NCI-H1105 (cell line): ENCODE measurements at places on chromosomes 16 and 17.
A peak's percentile ranks its signal among the peaks of the same experiment; 100 is the strongest.

- no peak for DNase-seq
These were observed 316.9 kb downstream of the SEC14L1 start for GRCh38 chr17:77457572-77458201.

DNA sequence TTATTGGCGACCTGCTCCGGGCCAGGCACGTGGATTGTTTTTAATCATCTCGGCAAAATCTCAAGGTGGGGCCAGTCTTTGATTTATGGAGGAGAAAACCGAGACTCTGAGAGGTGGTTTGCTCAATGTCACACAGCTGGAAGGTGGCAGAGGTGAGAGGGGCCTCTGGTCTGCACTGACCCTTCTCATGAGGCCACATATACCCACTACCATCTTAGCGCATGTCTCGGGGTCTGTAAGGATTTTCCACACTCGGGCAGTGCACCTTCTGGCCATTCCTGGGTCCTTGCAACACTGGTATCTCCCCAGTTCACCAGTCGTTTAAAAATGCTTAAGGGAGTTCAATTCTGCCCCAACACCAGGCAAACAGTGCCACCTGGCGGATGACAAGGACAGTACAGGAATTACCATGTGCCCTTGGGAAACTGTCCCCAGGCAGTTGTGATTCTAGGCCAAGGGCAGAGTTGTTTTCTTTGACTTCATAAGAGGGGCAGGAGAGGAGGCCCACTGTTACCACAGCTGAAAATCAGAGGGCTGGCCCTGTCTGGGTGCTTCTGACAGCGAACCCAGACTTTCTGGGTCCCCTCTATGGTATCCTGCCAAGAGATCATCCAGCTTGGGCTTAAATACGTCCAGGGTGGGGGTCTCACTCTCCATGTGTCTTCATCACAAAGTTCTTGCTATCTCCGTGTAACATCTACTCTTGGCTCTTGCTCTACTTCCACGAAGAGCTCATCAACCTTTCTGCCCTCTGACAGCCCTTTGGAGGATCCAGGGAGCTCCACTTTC is 39.4 kb upstream of the RAI1 start:
- peak; percentile 72 for DNase-seq

DNA sequence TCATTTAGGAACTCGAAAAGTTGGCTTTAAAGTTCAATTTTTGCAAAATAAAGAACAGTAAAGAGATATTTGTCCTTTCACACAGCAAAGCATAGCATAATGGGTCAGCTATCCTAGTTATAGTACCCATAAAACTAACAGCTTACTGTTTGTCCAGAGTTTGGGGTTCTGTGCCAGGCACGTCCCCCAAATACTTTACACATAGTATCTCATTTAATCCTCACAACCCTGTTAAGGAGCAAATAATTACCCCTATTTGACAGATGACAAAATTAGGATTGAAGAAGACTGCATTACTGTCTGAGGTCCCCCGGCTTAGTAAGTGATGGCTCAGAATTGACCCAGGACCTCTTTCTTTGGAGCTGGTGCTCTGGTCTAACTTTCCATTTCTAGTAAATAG is 52.6 kb downstream of the MYO1D start:
- no peak for DNase-seq

GRCh38 chr17:47368262-47368661 is 44.5 kb downstream of the EFCAB13 start:
- DNase-seq: no peak

DNA sequence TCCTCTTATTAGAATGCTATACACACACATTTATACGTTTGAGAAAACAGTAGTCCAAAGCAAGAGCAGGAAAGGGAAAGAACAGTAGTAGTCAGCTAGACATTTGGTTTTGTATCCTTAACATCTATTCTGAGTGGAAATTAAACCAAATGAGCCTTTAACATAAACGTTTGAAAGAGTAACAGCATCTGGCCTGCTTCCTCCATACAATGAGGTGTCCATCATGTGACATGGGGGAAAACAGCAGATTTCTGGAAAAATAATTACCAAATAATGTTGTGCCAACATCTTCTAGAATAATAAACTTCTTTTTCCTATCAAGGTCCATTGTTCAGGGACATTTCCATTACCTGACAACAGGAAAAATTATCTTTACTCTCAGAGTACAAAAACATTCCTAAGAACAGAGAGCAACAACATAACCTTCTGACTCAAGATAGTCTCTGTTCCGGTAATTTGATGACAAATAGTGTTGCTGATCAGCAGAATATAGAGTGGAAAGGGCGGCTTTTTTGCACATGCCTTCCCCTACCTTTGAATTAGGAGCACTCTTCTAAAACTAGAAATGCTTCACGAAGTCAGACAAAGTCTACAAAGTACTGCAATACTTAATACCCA is 20.2 kb downstream of the CYTH1 start:
- DNase-seq: no peak

- no peak for DNase-seq
These were observed 7.2 kb upstream of the GPRC5C start for GRCh38 chr17:74424657-74425056.

DNA sequence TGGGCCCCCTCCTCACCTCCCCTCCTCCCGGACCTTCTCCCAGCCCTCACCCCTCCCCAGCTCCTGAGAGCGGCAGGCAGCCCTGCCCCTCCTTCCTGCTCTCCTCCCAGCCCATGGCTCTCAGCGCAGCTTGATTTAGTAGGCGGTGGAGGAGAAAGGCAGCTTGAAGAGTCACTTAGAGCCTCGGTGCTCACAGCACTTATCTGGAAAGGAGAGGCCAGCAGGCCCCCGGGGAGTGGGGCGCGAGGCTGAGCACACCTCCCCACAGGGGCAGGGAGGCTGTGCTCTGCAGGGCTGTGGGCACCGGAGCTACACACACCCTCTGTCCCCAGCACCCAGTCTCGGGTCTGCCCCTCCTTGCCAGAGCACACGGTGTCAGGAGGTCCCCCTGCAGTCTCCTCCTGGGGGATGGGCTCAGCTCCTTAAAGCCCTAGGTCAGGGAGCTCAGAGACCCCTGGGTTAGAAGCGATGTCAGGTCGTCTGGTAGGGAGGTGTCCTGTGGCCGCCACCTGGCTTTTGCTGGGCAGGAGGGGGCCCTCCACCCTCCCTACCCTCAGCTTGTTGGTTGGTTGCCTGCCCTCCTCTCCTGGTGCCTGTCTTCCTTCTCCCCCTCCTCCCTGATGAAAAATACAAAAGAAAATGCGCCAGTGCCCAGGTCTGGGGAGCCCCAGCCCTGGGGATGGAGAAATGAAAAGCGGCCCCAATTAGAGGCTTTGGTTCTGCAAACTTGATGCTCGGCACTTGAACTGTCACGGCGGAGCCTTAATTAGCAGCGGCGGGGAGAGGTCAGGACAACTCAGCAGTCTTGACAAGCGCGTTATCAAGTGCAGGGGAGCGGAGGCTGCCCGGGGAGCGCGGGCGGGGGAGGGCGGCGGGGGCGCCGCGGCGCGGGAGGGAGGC is 151.1 kb upstream of the GSE1 start:
- DNase-seq: peak; percentile 58

- DNase-seq: no peak
These were observed 50.5 kb downstream of the DYNLRB2 start for GRCh38 chr16:80591071-80591915.

DNA sequence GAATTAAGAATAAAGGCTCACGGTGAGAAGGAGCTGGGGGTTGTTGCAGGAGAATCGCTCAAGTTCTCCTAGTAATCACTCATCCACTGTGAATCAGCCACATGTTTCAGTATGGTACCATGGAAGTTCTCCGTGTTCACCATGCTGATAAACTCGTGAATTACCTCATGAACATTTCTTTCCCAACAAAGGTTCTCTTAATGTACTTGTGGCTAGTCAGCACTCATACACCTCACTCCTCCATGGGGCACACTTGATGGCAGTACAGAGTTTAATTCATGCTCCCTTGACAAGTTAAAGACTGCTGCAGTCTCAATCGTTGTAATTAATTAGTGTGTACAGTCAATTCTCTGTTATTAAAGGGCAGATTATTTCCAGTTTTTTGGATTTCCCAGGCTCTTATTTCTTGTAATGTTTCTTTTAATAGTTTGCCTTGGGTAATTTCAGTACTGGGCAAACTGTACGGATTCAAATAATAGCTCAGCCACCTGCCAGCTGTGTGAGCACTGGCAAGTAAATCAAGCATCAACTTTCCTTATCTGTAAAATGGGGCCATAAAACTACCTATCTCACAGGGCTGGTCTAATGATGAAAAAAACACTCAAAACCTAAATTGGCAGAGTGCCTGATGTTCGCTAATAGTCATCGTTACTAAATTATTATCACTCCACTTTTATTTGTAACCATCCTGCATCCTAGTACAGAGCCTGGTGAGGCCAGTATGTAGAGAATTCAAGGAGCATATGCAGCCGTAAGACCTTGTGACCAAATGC is 6.1 kb downstream of the GOT2 start:
- DNase-seq: no peak

GRCh38 chr17:30379903-30380381 is 1.2 kb downstream of the CPD start:
- no peak for DNase-seq

DNA sequence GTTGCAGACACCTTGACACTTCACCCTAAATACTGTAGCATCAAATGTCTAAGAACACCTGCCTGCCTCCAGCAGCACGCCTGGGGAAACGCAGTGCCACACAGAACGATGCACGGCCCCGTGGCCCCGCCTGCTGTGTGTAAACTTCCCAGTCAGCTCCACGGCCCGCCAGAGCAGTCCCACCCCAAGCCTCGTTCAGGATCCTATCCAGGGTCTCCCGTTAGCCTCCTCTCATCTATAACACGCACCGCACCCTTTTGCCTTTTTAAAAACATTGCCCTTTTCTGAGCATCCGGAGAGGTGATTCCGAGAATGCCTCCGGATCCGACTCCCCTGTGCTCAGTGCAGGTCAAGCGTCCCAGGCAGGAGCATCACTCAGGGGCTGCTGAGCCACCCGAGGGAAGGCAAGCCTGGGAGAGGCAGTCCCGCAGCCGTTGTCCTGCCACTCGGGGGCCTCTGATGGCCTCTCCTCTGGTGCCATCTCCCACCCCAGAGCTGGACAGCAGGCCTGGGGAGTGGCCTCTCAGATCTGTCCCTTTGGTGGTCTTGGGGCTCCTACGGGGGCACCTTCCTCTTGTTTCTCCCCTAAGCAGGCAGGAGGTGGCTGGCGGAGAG is 37.9 kb upstream of the SLC38A10 start:
- DNase-seq: no peak

DNA sequence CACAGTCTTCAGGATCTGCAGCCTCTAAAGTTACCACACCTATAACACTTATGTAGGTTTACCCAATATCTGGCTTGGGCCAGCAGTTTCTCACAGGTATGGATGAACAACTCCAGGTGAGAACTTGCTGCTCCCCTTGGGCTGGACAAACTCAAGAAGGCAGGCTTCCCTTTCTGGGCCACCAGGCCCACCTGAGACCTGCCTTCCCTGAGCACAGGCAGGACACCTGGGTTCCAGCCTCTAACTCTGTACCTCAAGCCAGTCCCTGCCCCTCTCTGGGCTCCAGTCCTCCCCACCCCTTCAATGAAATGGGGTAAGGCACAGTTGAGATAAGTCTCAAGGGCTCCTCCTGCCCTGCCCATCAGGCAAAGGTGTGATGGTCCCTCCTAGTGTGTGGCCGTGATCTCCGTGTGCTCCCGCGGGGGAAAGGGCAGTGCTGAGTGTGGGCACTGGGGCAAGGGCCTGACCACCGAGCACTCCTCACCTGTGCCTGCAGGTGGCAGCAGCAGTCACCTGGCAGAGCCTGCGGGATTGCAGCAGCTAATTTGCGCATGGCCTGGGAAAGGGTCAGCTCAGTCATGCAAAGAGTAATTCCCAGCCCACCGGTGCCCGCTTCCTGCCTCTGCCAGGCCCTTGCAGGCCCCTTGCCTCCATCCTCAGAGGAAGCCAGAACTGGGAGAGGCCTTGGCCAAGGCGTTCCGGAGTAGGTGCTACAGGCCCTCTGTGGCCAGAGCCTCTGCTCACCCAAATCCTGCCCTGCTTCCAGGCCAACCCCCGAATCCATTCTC is 28.2 kb upstream of the ADGRG1 start:
- no peak for DNase-seq
